ENCODE measurements at places on chromosomes 12 and 14. TPM values are rescaled to one million over a fixed set of nuclear protein-coding genes. Genes with fewer than 3 reads are reported as not detected.

DNA sequence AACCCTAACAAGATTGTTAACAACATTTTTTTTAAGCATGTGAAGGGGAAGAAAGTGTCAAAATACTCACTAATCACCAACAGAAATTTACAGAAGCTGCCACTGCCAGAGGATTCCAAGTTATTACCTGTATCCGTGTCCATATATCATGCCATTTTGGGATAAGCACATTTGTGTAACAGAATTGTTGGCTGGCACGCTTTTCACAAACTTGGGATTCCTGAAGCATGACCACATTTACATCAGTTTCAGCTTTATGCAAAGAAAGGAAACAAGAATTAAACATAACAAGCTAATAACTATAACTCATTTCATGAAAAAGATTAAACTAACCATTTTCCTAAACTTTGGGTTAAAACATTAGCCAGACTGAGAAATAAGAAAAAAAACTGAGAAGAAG lies 5.9 kb downstream of the NEMP1 start:
- DNase-seq, result no peak

TAS2R8 gene
- total RNA-seq, result not detected

DNA sequence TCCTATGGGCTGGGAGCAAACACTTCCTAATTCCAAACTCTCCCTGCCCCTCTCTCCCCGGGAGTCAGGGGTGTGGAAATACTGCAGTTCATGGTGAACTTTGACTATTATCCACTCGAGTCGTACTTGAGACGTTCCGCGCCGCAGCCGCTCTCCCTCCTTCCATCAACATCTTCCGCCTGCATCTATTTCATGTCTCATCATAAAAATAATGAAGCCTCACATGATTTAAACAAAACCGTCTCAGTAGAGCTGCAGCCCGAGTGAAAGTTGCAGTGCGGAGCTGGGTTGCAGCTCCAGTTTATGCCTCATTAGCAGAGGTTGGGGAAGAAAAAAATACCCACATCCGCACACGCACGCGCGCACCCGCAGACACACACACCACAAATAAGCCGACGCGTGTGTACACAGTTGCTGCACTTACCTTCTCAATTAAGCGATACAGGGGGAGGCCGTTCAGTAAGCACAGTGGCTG lies 283 bp downstream of the LMO3 start:
- DNase-seq, result no peak

- DNase-seq, result no peak
These were observed 2.6 kb downstream of the ACSS3 start for GRCh38 chr12:81080431-81080983.

DNA sequence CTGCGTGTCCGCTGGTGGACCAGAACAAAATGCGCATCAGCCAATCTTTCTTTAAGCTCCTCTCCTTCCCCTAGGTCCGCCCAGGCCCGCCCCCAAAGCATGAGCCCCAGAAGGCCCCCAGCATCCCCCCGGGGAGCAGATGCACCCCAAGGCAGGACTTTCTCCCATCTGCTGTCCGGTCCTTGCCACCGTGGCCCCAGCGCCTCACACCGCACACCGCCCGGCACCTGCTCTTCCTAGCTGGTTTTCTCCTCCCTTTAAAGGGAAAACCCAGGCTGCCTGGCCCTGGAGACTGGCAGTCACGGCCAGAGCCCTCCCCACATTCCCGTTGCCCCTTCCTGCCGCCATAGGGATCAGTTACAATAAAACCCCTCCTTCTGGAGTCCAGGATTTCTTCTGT lies 30.2 kb downstream of the RIMBP2 start:
- DNase-seq, result no peak

DTX1 gene
- 7.7 TPM for total RNA-seq

- DNase-seq, result no peak
These were observed 2.8 kb downstream of the PAN2 start for GRCh38 chr12:56330936-56331490.

DNA sequence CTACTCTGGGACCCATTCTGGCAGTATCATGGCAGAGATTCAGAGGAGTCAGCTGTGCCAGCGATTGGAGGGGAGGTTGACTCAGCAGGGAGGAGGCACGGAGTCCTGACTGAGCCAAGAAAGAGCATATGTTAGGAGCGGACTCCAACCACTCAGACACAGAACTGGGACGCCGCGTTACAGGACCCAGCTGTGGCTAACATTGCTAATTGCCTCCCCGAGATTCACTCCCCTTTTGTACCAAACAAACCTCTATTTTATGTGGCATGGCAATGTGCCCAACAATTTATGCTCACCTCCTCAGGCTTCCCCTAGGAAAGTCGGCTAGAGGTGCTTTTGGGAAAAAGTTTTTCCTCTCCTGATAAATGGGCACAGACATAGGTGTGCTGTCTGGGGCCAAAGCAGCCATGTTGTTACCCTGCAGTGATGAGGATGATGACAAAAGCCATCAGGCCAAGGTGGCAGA lies 15.2 kb upstream of the CLIP1 start:
- DNase-seq, result no peak

PTPRO gene
- total RNA-seq, result 0.14 TPM

GRCh38 chr12:105922670-105923102 lies 216.1 kb downstream of the NUAK1 start:
- no peak for DNase-seq

- DNase-seq, result no peak
These were observed 287.2 kb downstream of the BCAT1 start for GRCh38 chr12:24661657-24662096.

DNA sequence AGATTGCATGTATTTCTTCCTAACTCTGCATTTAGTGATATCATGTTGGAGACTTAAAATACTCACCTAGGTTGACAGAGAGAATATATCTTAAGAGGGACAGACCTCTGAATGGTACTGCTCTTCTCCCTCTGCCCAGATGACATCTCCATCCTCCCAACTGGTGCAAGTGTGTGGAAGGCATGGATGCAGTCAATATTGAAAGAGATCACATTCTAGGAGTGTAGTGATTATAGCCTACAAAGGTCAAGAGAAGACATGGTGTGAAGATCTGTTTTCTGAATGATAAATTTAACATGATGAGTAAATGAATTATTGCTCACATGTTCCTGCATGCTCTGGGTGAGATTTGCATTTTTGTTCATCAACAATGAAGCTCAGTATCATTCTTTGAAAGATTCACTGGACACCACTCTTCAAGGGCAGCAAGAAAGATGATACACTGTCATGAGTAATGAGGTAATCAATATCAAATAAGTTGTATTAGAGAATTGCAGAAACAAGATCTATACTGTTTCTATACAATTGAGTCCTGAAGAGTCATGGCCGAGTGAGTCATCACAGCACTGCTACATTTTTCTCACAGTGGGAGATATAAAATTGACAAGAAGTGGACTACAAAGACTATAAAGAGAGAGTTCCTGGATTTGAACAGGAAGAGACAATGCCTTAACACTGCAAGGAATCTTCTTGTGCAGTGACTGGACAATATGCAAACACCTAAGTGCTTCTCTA lies 183.3 kb upstream of the KRR1 start:
- no peak for DNase-seq

TBC1D30 gene
- total RNA-seq, result 0.81 TPM

- DNase-seq, result no peak
These were observed 55.6 kb downstream of the LGMN start for GRCh38 chr14:92692822-92693226.

- no peak for DNase-seq
These were observed 61.4 kb upstream of the PCED1B start for GRCh38 chr12:47017901-47018475.

GRCh38 chr12:39990122-39991101 lies 115.5 kb downstream of the SLC2A13 start:
- DNase-seq, result peak; percentile 46

FOXA1 gene
- total RNA-seq, result 0.34 TPM

DNA sequence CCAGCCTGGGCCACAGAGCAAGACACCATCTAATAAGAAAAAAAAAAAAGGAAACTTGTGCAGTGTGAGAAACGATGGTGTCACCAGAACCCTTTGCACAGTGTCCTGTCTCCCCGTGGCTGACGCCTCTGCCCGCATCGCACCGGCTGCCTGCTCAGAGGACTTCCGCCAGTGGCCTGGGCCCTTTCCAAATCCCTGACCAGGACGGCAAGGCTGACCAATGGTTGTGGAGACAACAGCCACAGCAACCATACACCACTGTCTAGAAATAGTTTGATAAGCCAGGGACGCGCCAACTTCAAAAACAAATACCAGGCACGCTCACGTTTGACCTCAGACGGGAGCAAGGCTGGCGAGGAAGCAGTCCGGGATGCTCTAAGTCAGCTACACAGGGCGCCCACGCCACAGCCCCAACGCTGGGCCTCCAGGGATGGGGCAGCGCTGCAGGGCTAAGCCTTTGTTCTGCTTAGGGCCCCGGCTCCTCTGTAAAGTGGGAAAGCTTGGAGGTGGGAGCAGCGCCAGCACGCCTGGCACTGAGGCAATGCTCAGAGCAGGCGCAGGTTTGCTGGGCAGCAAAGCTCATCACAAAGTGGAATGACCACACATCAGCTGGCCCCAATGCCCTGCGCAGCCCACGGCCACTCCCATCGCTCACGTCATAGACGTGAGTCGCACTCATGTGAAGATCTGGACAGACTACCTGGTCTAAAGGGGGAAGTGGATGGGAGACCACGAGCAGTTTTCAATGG lies 12.5 kb downstream of the PGAM5 start:
- DNase-seq, result no peak

GRCh38 chr14:61435563-61436337 lies 114.4 kb downstream of the PRKCH start:
- no peak for DNase-seq

GYS2 gene
- 0.08 TPM for total RNA-seq

GRCh38 chr12:31248337-31248736 lies 77.6 kb downstream of the SINHCAF start:
- no peak for DNase-seq

DNA sequence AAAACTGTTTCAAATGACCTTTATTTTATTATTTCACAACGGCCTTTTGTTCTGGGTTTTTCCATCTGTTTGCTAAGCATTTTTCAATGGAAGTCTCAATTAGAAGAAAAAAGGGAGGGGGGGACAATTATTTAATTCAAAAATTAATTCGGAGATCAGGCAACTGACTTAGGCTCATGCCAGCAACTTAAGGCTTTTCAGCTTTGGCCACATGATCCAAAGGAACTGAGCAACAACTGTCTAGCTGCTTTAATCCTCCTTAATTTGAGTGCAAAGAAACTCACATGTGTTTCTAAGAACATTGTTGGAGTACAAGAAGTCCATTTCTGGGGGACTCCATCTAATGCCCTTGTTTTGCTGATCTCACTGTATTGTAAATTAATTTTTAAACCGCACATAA lies 188.0 kb downstream of the EXOC5 start:
- DNase-seq, result no peak

DNA sequence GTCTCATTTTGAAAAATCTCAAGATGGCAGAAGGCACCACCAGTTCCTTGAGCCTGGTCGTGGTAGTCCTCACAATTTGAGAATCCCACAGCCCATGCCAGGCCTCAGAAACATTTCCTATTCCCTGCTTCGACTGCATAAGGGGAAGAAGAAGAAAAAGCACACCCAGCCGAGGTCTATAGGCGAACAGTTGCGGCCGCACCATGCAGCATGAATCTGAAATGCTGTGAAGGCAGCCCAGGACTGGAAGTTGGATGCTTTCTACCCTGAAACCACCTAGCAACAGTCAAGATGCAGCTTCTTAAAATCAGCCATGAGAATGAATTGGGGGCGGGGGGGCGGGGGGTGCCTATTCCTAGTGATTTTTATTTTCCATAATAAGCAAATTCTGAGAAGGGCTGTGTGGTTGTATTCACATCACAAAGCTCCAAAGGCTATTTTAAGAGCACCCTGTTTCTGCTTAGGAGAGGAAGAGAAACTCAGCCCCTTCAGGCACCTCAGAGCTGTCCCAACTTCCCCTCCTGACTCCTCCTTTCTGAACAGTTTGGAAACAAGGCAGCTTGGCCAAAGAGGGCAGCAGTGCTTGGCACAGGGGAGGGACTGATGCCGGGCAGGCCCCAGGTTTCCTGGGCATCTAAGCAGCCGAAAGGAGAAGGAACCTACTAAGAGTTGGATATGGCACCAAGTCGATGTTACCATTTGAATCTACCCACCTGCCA lies 172.5 kb upstream of the FOXN3 start:
- no peak for DNase-seq

DNA sequence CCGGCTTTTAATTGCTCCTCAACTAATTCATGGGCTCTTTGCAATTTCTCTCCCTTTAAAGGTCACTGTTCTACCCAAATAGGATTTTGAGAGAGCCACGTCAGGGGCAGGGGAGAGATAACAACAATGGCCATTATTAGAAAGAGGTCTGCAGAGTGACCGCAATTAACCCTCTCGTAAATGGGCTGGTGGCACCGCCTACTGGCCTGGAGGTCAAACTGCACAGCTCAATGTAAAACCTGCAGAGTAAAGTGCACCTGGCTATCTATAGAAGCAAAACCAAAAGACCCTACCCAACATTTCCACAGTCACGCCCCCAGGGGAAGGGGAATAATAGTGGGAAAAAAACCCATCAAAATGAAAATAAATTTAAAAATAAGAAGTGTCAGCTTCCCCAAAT lies 21.6 kb upstream of the CLEC4E start:
- no peak for DNase-seq

GRCh38 chr14:72634691-72635616 lies 258.9 kb downstream of the DPF3 start:
- no peak for DNase-seq

DNA sequence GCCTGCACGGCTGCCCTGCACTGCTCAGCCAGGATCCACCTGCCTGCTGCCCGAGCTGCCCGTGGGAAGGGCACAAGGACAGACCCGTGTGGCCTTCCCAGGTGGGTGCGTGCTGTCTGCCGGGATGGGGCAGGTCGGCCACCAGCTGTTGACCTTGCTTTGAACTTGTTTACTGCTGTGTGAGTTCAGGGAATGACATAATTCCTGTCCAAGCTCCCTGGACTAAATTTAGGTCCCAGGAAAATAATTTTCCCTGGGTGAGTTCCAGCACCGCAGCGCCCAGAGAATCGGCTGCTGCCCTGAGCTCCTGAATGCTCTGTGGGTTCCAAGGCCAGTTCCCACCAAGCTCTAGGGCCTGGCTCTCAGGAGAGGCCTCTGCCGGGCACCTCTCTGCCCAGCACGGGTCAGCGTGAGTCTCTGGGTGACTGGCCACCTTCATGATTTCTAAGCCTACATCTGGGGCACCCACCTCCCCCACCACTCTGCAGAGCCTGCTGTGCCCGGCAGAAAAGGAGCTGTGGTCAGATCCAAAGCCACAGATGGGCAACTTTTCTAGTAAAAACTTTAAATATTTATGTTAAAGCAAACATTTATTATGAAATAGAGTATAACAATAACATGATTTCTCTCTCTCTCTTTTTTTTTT lies 27.2 kb upstream of the MLXIP start:
- DNase-seq, result no peak

DNA sequence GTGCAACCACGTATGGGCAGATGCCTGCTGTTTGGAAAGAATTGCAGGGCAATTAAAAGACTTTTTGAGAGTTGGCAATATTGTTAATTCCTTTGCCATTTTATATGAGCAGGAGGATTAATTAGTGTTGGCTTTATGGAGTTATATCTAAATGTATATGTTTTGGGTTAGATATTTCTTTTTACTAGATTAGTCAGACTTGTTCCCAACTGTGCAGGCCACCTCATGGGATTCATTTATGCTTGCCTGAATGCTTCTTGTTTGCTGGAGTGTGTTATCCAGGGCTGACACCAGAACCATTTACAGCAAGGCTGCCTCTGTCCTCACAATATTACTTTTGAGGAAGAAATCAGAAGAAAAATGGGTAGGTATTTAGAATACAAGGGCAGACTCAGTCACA lies 192.5 kb downstream of the KTN1 start:
- DNase-seq, result no peak

All from activated T-cell treated with anti-CD3 and anti-CD28 coated beads, Interleukin-2, amount 50 U/mL, for 4 hours (primary cell).